ENCODE measurements at places on chromosomes 2 and 18.

DNA sequence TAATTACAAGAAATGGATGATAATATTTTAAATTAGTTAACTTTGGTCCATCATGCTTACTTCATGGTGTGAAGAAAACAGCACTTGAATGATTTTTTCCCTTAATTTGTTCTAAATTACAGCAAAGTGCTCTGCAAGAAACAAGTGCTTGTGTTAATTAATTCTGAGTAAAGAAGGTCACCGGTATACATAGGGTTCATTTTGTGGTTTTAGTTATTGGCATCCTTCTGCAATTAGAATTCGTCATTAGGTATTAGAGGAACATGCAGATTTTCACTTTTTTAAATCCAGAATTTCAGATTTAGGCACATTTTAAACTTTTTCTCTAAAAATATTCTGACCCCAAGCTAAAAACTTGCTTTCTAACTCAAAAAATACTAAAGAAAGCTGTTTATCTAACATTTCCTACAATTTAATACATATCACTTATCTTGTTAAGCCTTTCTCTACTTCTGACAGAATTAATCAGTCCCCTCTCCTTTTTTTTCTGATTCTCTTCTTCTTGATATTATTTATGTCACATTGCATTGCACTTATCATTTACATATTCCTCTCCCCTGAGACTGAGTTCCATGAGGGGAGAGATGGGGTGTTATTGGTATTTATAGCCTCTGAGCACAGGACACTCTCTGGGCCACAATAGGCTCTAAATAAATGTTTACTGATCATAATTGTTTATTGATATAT, 129.2 kb downstream of the PLA2R1 start:
- DNase-seq = no peak

- DNase-seq = no peak
Measured at GRCh38 chr18:1034971-1035370, 130.3 kb downstream of the ADCYAP1 start.

GRCh38 chr18:71189581-71189980, 900.7 kb downstream of the SOCS6 start:
- DNase-seq = no peak

GRCh38 chr18:31102025-31102684, at the start of gene DSC2:
Gene DSC2, minus strand, starts transcription at chr18:31102421. Its CDS starts 450 bp downstream, at chr18:31101971.
- no peak for DNase-seq

- DNase-seq = no peak
Measured at GRCh38 chr18:9918016-9918680, 4.3 kb downstream of the VAPA start.

DNA sequence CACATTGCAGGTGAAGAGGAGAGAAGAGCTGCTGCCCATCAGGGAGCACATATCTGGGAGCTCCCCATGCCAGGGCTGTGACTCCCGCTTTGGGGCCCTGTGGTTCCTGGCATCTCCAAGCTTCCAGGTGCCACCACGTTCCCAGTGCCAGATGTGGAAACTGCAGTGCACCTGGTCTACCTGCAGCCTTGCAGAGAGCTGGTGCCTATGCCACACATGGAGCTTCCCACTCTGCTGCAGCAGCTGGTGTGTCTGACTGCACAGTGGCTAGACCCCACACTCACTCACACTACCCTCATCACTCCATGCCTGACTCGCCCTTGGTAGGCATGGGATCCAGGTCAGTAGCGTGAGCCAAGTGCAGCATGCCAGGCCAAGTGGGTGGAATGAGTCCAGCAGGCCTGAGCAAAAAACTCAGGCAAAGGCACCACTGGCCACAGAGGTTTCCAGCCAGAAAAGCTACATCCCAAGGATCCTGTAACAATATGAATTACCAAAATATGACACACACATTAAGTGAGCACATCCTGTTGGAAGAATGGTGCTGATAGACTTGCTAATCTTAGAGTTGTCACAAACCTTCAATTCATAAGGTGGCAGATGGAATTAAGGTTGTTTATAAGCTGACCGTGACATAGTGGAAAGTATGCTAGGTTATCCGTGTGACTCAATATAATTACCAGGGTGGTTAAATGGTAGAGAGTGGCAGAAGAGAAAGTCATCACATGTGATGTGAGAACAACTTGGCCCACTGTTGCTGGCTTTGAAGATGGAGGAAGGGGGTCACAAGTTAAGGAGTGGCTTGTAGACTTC, 150.9 kb downstream of the EHBP1 start:
- no peak for DNase-seq

DNA sequence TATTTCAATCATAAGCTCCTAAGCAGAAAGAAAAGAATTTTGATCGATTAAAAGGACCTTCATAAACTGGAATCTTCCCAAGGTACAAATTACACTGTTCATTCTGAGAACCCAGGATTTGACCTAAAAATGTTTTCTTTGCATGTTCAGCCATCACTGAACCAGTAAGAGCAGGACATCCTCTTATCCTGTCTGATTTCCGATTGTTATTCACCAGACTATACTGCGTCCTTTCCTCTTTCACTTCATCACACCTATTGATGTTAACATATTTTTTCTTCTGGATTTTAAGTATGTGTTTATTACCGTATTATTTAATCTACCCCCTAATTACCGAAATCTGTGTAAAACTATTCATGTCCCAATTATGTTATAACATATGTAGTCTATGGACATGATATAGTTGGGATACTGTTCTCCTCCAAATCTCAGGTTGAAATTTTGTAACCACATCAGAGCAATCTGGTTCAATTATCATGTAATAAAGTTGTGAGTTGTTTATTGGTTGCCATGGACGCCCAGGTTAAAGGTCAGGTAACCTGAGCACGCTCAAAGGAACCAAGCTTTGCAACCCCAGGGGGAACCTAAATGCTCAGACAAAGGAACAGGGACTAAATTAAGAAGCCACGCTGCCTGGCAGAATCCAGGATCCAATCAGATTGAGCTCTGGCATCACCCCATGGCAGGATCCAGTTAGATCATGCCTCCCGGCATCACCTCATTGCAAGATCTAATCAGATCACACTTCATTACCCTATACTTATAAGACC, 11.6 kb upstream of the TBC1D8 start:
- no peak for DNase-seq

DNA sequence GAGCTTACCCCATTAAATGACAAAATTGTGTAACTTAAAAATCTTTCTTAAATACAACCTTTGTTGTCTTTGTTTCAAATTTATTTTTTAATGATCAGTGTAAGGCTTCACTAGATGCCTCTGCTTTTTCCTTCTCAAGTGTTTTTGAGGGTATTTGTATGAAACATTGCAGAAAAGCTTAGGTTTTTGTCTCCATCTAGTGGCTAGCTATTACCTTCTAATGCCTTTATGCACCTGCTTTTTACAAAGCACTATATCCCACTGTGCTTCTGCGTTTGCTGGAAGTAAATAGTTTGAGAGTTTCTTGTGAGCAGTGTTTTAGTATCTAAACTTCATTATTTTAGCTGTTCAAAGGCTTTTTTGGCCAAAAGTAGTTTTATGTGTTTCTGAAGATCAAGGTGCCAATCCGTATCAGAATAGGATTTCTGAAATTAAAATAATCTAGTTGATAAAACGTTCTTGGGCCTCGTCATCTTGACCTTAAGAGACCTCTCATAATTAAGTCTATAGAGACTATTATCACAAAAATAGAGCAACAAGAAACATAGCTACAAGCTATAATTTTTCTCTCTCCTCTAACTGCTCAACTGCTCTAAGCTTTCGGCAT, 47.0 kb downstream of the IWS1 start:
- DNase-seq = no peak

DNA sequence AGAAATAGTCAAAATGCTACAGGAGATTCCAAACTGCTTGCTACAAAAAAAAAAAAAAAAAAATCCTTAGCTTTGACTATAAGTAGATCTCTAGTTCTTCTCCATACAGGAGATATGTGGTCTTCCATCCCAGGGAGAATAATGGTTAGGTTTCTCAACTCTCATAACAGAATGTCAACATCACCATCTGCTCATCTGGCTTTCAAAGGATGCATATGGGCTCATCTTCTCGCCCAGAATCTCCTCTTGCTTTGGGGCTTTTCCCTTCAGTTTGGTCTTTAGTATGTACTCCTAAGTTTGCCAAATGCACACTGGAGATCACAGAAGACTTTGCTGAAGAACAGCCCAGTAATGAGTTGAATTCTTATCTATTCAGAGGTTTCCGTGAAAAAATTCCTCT, 240.7 kb downstream of the NRXN1 start:
- no peak for DNase-seq

DNA sequence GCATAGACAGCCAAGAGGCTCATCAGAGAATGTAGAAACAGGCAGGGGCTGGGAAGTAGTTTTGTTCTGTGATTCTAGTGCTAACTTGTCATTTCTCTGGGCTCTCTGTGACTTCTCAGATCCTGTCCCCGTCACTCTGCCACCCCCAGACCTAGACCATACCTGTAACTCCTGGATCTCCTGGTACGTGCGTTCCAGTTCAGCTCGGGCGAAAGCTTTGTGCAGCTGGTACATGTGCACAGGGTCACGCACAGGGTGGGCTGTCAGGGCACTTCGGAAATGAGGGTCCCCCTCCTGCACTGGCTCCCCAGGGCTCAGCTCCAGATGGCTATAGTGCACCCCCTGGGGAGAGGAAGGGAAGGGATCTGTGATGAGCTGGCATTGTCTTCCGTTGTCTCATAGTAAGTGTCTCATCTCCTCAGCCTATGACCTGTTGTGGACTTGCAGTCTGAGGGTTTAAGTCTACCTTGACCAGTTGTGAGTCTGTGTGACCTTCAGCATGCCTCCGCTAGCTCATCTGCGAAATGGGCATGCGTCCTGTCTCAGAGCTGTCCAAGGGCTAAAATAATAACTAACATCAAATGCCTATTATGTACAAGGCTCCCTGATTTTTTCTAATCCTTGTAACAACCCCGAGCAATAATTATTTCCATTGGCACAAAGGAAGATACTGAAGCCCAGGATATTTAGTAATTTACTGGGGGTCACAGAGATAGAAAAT, 2.7 kb downstream of the CHPF start:
- no peak for DNase-seq

GRCh38 chr2:184611361-184612085, 13.2 kb downstream of the ZNF804A start:
- no peak for DNase-seq

DNA sequence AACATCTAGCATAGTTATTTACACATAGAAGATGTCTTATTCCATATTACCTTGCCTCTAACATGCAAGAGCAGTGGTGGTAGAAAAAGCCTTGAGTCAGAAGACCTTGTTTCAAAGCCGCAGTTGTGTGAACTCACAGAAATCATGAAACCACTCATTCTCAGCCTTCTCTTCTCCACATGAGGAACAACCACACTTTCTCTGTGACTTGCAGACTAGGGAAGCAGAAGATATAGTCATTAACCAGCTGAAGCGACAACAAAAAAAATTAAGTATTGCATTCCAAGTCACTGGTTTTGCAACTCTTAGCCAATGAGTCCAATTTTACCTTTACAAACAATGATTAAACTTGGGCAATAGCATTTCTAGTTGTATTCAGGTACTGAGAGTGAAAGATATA, 19.0 kb downstream of the TWSG1 start:
- DNase-seq = no peak

GRCh38 chr2:49832555-49832954, 678.2 kb upstream of the FSHR start:
- no peak for DNase-seq
